NCI-H2081 treated with DMSO at 0.1 percent for 48 hours (cell line): ENCODE measurements at places on chromosomes 5 and 9.

GRCh38 chr9:8679371-8679822 lies 879.8 kb upstream of the DMAC1 start:
- DNase-seq = peak; percentile 20

DNA sequence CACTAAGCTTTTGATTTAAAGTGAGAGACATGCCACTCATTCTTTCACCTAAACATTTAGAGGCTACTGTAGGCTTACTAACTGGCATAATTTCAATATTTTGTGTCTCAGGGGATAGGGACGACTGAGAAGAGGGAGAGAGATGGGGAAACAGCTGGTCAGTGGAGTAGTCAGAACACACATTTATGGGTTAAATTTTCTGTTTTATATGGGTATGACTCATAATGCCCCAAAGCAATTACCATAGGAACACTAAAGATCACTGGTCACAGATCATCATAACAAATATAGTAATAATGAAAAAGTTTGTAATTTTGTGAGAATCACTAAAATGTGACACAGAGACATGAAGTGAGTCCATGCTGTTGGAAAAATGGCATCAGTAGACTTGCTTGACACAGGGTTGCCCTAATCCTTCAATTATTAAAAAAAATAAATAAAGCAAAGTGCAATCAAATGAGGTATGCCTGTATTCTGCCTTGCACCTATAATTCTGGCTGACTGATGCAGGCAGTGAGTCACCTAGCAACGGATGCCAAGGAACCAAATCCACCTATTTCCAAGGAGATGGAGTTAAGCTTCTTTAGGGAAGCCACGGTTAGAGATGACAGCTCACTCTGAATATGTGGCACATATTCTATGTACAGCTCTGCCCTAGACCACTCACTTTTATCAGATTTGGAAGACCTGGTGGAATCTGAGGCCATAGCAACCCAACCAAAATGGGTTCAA lies 166.1 kb downstream of the MARCHF11 start:
- DNase-seq = no peak

DNA sequence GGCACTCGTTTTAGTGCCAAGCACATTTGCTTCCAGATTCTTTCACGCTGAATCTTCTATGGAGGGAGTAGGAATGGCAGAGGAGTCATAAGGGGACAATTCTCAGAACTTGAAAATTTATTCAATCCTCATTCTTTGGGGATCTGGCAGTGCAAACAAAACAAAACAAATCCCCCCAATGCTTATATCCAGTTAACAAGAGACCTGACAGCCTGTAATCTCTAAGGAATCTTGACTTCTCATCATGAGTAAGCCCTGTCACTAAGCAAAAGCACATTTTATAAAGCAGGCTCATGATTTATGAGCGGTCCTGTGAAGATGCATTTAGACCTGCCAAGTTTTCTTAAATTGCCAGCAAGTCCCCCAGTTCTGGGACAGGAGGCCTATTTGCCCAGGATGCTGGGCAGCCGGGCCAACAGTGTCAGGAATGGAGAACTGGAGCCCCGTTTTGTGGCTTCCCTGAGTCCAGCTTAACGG lies 513.9 kb downstream of the CTNND2 start:
- DNase-seq = no peak

- no peak for DNase-seq
These were observed 105.6 kb downstream of the ADAMTSL1 start for GRCh38 chr9:18579536-18579935.

DNA sequence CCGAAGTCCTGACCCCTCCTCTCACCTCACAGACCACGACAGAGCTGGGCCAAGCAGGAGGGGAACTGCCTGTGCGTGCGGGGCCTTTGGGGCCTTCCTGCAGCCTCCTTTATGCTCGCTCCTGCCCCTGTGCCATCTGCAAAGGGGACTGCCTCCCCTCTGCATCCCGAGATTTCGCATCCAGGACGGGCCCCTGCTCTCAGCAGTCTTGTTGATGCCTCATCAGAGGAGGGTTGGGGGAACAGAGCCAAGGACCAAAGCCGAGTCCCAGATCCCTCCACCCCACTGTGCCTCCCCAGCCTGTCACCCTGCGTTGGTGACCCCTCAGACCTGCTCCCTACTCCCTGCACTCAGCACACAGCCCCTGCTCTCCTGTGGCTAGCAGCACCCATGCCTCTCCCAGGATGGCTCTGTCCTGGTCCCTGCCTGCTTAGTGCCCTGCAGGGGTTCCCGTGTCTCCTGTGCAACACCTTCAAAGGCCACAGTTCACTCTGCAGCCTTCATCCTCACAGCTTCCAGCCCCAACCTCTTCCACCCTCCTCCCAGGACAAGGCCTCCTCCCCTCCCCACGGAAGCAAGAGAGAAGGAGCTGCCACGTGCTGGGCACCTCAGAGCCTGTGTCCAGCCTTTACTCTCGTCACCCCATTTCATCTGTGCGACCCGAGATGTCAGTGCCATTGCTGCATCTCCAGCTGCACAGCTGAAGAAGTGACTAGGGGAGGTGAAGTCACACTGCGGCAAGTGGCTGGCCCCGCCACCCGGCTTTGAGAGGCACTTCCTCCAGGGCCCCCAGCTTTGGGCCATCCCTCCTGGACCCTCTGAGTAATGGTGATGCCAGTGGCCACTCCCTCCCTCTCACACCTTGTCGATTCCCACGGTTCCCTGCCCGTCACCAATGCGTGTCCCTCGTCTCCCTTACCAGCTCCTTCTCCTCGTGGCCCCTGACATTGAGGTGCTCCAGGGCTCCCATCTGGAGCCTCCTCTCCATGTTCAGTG lies 62.6 kb upstream of the LRRTM2 start:
- no peak for DNase-seq

DNA sequence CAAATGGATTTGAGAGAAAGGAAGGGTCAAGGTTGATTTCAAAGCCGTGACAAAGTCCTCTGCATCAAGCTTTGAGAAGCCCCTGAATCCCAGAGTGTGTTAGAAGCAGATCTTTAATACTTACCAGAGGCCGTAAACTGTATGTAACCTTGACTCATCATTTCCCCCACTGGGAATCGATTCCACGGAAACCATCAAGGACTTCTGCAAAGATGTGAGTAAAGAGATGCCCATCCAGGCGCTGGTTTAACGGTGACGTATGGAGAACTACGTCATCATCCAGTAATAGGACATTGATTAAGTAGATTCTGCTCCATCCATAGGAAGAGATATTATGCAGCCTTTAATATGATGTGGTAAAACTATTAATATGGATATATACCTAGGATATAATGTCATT lies 1.6 kb downstream of the RNF183 start:
- no peak for DNase-seq

DNA sequence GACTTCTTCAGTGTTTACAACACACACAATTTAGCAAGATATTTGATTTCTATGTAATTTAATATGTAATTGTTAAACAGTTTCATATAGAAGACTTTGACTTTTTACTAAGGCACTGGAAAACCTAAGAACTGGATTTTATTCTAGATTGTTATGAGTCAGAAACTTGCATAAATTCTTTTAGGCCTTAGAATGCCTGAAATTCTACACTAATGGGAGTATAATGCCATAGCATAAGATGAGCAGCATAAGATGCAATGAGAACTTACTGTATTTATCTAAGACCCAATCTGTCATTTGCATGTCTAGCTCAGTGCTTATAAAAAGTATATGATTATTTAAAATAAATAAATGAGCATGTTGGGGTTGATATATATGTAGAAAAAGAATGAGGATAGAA lies 285.2 kb downstream of the CDH12 start:
- DNase-seq = no peak

- DNase-seq = no peak
These were observed 125.2 kb downstream of the GLIS3 start for GRCh38 chr9:4174546-4175175.

- peak; percentile 65 for DNase-seq
These were observed 126.3 kb downstream of the TRIO start for GRCh38 chr5:14269395-14269794.

- no peak for DNase-seq
These were observed 42.6 kb downstream of the ZDHHC21 start for GRCh38 chr9:14650596-14650995.

GRCh38 chr5:154756009-154756867 lies 1.1 kb downstream of the LARP1 start:
- DNase-seq = no peak

GRCh38 chr9:114029311-114030170 lies 48.6 kb downstream of the AMBP start:
- DNase-seq = no peak
